ENCODE measurements at places on chromosomes 11 and 22.

DNA sequence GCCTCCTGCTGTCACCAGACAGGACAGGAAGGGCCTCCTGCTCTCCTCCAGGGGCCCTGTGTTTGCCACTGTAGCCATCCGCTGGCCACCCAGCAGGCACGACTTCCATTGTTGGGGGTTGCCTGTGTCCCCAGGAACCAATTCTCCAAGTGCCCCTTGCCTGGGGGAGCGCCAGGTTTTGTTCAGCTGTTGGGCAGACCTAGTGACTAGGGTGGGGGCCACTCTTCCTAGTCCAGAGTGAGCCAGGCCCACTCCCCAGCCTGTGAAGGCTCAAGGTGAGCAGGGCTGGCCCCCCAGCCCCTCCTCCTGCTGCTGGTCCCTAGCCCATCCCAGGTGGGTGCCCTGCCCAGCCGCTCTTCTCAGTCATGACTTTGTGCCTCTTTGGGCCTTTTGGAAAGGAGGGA is 30.9 kb downstream of the OSBPL5 start:
- DNase-seq, result no peak

DNA sequence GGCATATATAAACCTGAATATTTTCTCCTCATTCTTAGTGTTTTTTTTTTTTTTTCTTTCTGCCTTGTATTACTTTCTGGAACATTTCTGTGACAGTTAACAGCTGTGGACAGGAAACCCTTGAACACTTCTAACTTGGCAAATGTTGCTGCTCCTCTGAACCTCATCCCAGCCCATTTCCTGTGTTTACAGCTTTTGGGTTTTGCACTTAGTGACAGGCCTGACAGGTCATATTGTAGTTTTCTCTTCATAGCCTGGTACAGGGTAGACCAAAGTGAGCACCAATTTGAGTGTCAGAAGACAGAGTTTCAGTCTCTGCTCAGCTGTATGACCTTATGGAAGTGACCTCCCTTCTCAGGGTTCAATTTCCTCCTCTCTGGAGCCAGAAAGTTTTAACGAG is 91.6 kb downstream of the STIM1 start:
- DNase-seq, result no peak

- no peak for DNase-seq
Observed at GRCh38 chr11:122307476-122308035, 191.5 kb upstream of the BLID start.

DNA sequence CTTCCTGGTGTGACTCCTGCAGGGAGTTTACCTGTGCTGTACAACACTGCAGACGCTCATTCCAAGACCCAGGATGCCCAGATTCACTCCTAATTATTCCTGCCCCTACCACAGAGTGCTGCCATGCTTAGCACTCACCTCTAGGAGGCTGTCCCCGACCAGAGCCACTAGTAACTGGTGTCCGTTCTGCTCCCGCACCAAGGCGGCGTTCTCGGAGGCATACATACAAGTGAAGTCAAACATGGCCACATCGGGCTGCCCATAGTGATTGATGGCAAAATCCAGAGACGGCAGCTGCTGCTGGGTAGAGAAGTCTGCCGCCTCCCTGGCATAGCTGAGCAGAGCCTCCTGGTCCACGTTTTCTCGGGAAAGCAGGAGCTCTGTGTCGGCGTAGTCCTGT is 122.3 kb upstream of the BID start:
- DNase-seq, result no peak

DNA sequence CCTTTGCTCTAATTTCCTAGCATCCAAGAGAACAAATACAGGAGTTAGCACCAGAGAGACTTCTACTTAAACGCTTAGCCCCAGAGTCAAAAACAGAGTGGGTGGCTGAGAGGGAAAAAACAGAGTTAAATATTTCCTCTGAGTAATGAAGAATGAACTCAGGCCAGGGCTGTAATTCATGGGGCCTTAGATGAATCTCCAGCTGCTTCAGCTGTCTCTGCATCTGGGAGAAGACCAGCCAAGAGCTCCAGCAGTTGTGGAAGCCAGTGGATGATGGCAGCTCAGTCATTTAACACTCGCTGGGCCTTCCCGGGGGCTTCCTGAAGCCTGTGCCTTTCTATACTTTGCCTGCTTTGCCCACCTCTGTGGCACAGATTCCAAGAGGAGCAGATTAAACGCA is 5.7 kb upstream of the ADAMTS15 start:
- DNase-seq, result no peak

GRCh38 chr11:130121445-130121978 is 38.1 kb upstream of the ST14 start:
- DNase-seq, result no peak

DNA sequence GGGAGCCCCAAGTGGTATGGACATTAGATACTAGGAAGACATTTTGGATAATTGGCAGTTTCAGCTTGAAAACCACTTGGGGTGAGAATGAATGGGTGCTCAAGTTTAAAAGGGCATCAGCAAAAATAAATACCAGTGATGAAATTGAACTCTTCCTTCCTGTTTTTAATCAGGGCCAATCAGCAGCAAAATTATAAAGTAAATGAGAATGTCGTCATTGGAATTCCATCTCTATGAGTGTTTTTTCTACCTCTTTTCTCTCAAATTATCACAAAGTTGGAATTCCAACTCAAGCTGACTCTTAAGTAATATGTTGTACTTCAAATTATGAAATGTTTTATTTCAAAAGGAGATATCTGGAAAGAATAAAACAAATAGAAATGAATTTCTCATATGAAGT is 730.6 kb downstream of the METTL15 start:
- DNase-seq, result no peak

GRCh38 chr22:32018056-32018455 is 25.0 kb upstream of the SLC5A1 start:
- no peak for DNase-seq

DNA sequence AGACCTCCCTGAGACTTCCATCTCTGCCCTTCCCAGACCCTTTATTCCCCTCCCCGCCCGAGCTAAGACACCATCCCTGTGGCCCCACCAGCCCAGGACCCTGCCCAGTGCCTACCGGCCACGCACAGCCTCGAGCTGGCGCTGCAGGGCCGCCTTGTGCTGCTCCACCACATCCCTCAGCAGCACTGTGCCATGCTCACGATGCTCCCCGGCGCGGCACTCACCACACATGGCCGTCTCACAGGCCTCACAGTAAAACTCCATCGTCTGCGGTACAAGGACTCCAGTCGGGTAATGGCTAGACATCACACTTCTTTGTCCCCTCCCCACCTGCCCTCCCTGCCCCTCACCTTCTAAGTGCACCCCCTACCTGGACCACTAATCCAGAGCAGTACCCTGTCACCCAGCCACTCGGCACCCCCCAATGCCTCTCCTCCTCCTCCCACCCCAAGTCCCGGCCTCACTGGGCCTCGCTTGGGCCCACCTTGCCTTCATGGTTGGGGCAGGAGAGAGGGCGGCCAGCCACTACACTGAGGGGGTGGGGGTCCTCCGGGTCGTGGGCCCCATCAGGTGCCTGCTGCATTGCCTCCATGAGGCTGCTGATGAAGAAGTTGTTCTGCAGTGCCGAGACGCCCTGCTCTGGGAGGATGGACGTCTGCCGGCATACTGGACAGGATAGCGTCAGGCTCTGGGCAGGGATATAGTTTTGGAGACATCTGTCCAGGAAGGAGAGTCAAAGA is 16.0 kb downstream of the TRIM3 start:
- DNase-seq, result no peak

DNA sequence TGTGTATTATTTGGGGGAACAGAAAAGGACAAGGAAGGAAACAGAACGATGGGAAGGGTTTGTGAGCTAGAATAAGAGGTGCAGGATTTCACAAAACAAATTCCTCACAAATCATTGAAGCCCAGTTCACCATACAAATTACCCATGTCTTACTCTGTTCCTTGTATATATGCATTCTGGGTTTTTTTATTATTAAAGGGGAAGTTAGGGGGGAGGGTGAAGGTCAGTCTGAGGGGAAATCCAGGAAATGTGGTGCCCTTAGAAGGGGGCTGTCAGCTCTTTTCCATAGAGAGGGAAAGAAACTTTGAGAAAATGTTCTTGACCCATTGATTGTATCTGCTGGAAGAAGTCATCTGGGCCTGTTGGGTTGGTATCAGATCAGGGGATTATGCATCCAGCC is 90.8 kb downstream of the RNF169 start:
- no peak for DNase-seq

GRCh38 chr22:48299801-48300200 is 1527.9 kb downstream of the BRD1 start:
- DNase-seq, result no peak

DNA sequence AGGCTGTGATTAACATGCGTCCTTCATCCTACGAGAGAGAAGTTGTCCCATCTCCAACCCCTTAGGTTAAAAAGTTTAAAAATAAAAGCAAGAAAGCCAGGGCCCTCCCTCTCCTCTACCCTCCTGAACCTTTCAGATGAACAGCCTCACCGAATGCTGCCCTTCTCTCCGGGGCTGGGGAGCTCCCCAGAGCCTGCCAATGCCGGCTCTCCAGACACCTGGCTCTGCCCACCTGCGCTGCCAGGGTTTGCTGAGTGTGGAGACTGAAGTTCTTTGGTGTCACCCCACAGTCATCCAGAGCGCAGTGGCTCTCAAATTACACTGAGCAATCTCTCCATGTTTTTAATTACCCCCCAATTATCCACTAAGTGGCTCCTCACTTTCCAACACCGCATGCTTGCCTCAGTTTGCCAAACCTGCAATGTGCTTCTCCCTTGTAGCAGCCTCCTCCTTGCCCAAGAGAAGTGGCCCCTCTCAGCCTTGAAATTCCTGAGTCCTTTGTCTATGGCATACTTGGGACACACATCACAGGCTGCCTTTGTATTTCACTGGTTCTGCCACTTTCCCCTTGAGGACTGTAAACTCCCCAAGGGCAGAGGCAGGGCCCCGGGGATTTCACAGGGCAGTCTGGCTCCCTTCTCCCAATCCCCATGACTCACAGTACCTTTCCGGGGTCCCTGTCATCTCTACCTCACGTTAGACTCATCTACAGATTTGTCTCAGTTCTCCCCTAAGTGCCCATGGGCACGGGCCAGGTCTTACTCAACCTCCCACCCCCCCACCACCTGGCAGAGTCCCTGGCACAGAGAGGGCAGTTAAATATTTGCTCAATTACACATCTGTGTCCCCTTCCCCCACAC is 2.0 kb downstream of the MYH9 start:
- no peak for DNase-seq

DNA sequence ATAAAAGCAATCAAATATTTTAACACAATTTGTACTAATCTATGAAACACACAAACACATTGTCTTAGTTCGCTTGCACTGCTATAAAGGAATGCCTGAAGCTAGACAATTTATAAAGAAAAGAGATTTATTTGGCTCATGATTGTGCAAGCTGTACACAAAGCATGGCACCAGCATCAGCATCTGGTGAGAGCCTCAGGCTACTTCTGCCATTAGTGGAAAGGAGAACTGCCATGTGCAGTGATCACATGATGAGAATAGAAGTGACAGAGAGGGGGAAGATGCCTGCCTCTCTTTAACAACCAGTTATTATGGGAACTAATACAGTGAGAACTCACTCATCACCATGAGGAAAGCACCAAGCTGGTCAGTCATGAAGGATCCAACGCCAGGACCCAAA is 105.1 kb downstream of the GUCY1A2 start:
- DNase-seq, result no peak

DNA sequence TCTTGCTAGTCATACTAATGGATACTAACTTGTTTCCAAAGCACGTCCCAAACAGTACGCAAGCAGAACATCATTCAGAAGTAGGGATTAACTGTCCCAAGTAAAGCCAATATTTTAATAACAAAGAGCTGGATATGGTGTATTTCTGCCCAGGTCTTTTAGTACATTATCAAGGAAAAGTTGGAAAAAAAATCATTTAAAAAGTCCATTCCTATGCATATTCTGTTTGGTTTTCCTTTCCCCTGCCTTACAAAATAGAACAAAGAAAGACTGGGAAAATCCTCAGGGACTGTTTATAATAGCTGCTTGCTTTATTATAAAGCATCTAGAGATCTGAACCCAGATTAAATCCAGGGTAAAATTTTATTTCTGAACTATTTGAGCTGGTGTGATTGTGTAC is 83.9 kb downstream of the UVRAG start:
- no peak for DNase-seq

DNA sequence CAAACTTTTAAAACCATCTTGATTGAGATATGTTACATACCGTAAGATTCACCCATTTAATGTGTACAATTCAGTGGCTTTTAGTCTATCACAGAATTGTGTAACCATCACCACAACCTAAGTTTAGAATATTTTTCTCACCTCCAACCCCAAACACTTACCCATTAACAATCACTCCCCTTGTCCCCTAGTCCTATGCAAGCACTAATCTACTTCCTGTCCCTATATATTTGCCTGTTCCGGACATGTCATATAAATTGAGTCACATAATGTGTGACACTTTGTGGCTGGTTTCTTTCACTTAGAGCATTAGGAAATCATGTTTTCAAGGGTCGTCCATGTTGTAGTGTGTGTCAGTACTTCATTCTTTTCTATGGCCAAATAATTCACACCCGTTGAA is 38.8 kb downstream of the RASSF10 start:
- no peak for DNase-seq

- DNase-seq, result no peak
Observed at GRCh38 chr11:69080257-69080995, 31.7 kb downstream of the TPCN2 start.
